Hematopoietic multipotent progenitor cell treated with erythropoietin and hydrocortisone succinate and interleukin-3 and kit ligand, for 17 days (in vitro differentiated cells): ENCODE measurements at places on chromosomes 6 and 20.

DNA sequence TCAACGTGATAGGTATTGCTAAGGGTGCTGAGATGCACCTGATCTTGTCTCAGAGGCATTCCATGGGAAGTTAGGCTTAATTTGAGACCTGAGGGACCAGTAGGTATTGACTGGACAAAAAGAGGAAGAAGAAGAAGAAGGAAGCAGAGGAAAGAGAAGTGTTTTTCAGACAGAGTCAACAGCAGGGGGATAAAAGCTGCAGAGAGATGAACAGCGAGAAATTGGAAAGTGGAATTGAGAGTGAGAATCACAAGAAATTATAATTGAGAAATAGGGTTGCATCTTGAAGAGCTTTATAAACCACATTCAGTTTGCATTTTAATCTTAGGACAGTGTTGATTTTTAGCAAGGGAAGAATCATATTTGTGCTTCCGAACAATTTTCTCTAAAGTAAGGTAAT lies 254.0 kb downstream of the CD83 start:
- no peak for DNase-seq

GRCh38 chr6:147176795-147177194 lies 27.4 kb upstream of the STXBP5 start:
- DNase-seq = no peak

DNA sequence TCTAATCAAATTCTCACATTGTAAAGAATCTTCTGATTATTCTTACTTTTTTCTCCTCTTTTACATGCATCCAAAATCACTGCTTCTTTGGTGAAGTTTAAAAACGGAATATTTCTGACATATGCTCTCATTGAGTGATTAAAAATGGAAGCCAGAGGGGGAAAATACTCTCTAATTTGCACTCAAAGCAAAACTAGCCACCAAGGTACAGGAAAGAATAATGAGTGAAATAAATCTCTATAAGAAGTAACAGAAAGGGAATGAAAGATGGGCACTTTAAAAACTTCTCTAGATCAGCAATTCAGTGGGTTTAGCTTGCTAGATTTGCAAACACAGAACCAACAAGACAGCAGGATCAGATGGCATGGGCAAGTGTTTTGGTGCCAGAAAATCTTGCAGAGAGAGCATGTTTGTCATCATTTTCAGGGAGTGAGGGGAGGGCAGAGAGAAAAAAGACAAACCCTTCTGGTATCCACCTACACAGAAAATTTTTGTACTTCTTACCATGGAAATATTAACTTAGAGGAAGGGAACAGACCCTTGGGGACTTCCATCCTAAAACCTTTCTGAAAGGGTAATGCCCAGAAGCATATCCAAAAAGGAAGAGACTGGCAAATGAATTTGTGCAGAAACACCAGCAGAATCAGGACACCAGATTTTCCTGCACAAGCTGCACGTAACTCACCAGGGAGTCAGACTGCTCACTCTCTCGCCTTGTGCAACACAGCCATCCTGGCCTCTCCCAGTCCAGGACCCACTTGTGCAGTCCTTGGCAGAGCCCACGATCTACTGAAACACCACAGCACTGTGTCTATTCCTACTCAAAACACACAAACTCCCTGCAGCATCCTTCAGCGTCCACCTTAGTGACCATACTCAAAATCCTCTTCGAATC lies 270.2 kb upstream of the PRDM1 start:
- no peak for DNase-seq

GRCh38 chr6:41371992-41372831 lies 36.8 kb downstream of the NCR2 start:
- DNase-seq = no peak
